Stimulated activated CD8-positive, alpha-beta memory T cell treated with anti-CD3 and anti-CD28 coated beads, Interleukin-15, amount 100 ng/mL, for 4 hours (primary cell): ENCODE measurements at places on chromosomes 4 and X.

GRCh38 chr4:38145033-38145678 is 185.0 kb downstream of the PTTG2 start:
- no peak for DNase-seq

DNA sequence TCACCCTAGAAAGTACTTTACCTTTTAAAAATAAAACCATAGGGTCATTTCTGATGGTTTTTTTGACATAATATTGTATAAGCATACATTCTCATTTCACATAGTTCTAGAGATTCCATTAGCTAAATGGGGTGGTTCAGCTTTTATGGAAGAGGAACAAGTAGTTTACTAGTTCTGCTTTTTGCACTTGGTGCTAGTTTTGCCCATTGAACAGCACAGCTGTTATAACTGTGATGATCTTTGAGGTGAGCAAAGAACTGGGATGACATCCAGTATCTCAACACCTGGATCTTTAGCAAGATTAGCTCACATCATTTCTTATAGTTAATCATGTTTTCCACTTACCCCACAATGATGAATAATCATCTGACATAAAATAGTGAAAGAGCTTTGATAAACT is 40.9 kb downstream of the MOB1B start:
- DNase-seq, result no peak

GRCh38 chr4:99437723-99438404 is 2.7 kb upstream of the ADH7 start:
- no peak for DNase-seq

GRCh38 chr4:947491-947971 is 15.3 kb downstream of the TMEM175 start:
- no peak for DNase-seq

DNA sequence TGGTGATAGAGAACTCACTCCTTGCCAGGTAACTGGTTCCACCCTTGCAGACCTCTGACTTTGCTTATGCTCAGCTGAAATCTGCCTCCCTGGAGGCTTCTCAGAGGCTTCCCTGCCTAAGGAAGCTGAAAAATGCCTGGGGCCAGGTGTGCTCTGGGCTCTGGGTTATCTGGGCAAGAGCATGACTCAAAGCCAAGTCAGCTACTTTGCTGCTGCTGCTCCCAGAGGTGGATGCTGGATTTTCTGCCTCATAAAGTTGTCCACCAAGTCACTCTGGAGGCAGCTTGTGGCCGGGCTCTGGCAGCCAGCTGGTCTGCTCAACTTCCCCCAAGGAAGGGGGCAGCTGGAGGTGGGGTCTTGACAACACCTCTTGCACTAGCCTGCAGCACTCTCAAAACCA is 132.7 kb downstream of the PJA1 start:
- no peak for DNase-seq

DNA sequence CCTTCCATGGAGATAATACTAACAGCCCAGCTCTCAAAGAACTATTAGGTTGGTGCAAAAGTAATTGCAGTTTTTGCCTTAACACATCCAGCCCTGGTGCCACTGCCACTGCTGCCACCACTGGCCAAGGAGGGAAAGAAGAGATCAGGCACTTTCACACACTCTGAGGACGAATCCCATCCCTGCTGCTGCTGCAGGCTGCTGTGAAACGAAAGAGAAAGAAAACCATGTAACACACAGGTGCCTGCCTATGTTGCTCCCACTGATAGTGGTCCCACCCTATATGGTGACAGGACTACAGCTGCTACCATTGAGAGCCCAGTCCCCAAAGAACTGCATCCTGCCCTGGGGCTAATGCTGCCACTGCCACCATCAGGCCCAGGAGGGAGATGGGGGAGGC is 35.1 kb downstream of the TMLHE start:
- no peak for DNase-seq

GRCh38 chrX:64204252-64204651 is 1.3 kb downstream of the AMER1 start:
- DNase-seq, result no peak

DNA sequence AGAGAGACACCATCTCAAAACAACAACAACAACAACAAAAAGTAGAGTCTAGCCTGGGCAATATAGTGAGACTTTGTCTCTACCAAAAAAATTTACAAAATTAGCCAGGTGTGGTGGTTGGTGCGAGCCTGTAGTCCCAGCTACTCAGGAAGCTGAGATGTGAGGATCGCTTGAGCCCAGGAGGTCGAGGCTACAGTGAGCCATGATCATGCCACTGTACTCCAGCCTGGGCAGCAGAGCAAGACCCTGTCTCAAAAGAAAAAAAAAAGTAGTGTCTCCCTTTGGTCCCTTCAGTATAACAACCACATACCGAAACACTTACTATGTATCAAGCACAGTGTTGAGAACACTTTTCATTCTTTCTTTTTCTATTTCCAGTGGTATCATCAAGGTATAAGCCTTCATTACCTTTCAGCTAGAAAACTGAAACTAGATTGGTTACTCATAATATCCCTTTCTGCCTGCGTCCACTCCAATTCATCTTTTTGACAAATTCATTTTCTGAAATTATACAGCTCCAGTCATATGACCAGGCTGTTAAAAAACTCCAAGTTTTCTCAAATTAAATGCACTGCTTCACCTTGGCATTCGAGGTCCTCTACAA is 54.1 kb downstream of the RPS6KA3 start:
- no peak for DNase-seq

- DNase-seq, result no peak
These were observed 1472.8 kb downstream of the C4orf33 start for GRCh38 chr4:130568746-130569145.

GRCh38 chr4:128906581-128906980 is 97.1 kb downstream of the JADE1 start:
- no peak for DNase-seq

GRCh38 chr4:83387012-83387411 is 52.4 kb upstream of the HPSE start:
- no peak for DNase-seq
